Upper lobe of left lung (tissue), 6 donors: ENCODE measurements at places on chromosomes 16 and 17. TPM values are rescaled to one million over a fixed set of nuclear protein-coding genes. Genes with fewer than 3 reads are reported as not detected.

The WFDC1 gene
- total RNA-seq = 9.7 TPM

The SLC13A2 gene
- total RNA-seq = 0.14 TPM

The WSB1 gene
- total RNA-seq = 347 TPM

The KRTAP3-1 gene
- total RNA-seq = not detected

The CACNG1 gene
- total RNA-seq = not detected
